ENCODE measurements at places on chromosomes 12 and 14.

- DNase-seq, result no peak
Observed at GRCh38 chr14:101202627-101203404, 299.3 kb upstream of the RTL1 start.

- no peak for DNase-seq
Observed at GRCh38 chr14:74954232-74954946, 1.0 kb downstream of the PGF start.

DNA sequence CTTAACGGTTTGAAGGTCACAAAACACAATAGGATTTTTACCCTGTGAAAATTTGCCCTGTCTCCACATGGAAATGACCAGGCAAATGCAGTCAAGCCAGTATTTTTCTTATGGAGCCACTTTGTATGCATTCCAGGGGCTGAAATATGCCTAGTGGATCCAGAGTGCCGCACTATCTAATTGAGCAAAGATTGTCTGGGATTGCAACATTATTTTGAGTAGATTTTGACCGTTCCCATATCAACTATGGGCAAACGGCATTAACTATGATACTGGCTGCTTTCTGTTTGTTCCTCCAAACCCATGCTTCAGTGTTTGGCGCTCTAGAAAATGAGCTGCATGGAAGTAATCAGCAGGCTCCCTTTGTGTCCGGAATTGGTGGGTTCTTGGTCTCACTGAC is 223.0 kb downstream of the BTG1 start:
- DNase-seq, result no peak

GRCh38 chr12:53230108-53230845 is 1.7 kb downstream of the RARG start:
- DNase-seq, result no peak

- DNase-seq, result no peak
Observed at GRCh38 chr14:101558739-101559240, 2.5 kb upstream of the DIO3 start.

DNA sequence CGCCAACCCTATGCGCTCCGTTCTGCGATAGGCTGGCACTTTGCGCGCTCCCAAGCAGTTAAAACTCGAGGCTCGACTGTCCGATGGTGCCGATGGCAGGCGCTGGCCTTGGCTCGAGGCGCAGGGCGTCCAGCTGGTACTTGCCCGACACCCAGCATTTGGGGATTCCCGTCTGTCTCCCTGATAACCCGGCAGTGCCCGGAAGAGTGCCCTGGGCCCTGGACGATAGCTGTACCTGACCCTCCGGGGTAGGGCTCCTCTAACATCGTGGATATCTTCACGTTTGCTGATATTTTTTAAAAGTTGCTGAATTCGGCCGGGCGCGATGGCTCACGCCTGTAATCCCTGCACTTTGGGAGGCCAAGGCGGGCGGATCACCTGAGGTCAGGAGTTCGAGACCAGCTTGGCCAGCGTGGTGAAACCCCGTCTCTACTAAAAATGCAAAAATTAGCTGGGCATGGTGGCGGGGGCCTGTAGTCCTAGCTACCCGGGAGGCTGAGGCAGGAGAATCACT is 908 bp upstream of the WIF1 start:
- DNase-seq, result no peak

- no peak for DNase-seq
Observed at GRCh38 chr12:112514926-112515642, 96.3 kb downstream of the PTPN11 start.

DNA sequence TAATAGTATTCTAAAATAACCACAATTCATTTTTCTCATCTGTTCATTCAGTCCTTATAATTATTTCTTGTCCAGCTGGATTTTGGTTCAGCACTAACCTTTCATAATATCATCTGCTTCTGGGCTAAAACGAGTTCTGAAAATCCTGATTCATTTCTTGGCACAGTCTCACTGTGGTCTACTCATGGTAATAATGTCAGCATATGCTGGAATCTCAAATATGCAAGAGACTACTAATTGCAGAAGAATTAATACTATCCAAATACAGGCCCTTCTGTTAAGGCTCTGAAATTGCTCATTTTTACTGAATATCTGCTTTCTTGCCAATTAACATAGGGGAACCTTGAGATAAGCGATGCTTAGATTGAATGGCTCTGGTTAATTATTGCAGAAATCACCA is 597.1 kb downstream of the RPL10L start:
- no peak for DNase-seq

GRCh38 chr14:51929910-51930682 is 59.2 kb upstream of the RTRAF start:
- DNase-seq, result no peak

DNA sequence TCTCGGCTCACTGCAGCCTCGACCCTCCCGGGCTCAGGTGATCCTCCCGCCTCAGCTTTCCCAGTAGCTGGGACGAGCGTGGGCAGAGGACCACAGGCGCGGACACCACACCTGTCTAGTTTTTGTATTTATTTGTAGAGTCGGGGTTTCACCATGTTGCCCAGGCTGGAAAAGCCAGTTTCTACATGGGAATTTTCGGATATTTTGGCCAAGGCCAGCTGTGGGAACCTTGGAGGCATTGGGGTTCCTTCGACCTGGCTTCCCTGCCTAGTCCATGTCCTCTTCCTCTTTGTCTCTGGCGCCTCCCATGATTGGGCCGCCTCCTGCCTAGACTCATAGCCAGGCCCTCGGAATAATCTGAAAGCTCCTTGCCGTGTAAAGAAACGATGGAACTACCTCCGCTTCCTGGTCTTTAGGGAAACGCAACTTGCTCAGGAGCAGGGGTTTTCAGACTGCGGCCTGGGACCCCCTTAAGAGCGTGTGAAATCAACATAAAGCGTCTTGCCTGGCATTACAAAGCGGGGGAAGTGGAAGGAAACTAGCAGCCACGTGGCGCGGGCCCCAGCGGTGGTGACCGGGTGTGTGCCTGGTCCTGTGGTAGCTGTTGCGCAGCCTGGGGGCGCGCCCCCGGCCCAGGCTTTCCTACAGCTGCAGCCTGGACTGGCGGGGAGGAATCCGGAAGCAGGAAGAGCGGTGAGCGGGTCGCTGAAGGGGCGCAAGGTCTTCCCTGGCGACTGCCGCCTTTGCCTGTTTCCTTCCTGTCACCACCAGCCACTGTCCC is 1.4 kb upstream of the HSP90AA1 start:
- DNase-seq, result peak; percentile 16

- no peak for DNase-seq
Observed at GRCh38 chr12:121453629-121454028, 53.7 kb downstream of the RNF34 start.

- DNase-seq, result no peak
Observed at GRCh38 chr12:100254876-100255275, 12.0 kb downstream of the DEPDC4 start.

- no peak for DNase-seq
Observed at GRCh38 chr12:26854031-26854390, 21.0 kb upstream of the ITPR2 start.

DNA sequence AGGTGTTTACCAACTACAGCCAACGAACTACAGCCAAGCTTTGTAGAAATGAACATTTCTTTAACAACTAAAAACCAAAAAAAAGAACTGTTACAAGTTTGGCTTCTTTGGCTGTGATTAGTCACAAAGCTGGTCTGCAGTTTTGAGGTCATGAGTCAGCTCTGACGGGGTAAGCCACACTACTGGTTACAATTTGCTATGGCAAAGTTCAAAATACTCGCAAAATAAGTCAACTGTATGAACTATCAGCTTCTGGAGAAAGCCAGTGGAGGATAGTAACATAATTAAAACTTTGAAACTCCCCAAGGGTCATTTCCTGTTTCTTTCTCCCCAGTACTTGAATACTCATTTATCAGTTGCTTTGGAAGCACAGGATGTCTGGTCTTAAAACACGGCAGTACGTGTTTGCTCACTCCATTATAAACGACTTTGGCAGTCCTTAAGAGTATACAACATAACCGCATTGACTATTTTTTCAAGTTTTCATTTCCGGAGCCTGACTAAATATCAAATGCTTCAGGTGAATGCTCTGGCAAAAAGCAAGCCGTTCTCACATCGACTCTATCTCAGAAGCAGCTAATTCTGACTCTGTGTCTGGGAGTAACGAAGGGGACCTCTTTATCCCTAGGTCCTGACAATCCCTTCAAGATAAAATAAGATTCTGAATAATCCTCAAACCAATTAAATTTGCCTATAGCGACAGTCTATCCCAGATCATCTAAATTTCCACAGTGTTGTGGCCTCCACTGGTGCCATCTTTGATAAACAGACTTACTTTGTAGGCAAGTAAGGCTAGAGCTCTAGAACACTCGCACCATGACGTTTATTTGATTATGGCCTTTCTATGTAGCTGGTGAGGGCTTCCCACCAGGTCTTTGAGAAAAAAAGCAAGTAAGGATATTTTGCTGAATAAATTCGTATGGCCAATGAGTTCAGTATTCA is 10.6 kb downstream of the PHLDA1 start:
- no peak for DNase-seq

DNA sequence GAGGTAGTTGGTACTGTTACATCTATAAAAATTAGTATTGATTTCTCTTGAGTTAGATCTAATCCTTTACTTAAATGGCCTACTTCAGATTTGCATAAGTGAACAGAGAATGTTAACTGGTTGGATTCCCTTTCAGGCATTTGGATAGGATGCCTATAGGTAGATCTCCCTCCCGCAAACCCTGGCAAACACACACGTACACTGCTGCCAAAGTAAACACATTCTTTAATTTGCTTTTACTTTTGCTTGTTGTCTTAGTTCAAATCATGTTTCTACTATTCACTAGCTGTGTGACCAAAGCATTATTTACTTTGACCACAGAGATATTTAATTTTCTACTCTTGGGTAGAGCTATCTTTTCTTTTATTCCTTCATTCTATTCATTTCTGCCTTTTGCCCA is 936.1 kb upstream of the FBXO33 start:
- no peak for DNase-seq

GRCh38 chr12:22101749-22102243 is 55.8 kb downstream of the CMAS start:
- no peak for DNase-seq

- no peak for DNase-seq
Observed at GRCh38 chr14:24606297-24606696, 3.2 kb downstream of the GZMH start.

- DNase-seq, result no peak
Observed at GRCh38 chr12:109572506-109572845, 828 bp downstream of the MMAB start.

DNA sequence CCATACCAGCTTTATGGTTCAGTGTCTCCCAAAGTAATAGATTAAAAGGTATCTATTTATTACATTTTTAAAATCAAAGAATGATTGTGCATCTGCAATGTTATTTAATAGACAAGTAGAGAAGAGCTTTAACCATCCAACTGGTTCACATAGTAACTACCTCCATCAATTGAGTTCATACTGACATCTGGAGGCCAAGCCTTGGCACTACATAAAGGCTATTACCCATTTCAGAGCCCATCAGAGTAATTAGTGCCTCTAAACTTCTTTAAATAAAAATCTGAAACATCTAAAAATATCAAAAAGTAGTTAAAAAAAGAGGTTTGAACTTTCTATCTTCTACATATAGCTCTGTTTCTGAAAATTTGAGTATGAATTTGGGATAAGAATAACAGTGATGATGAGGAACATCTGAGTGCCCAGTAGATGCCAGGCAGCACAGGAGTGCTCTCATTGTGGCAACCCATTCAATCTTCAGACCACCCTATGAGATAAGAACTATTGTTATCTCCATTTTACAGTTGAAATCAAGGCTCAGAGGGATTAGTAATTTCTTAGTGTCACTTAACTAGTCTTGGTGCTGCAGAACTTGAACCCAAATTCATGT is 132.9 kb upstream of the DAAM1 start:
- DNase-seq, result no peak

- no peak for DNase-seq
Observed at GRCh38 chr14:66395300-66395699, 90.9 kb upstream of the CCDC196 start.

DNA sequence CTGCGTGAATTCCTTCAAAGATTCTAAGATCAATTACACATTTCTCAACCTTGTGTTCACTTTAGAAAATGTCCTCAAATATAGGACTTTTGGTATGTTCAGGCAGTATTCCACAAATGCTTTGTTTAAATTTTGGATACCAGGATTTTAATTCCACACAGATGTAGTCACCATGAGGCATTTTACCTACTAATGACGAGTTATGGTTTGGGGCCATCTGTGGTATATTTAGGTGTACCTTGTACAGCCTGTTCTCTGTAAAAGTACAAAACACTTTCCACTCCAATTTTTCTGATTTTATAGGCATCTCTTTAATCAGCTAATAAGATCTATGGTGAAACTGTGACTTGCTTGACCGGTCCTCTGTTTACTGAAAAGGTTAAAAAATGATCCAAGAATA is 275.7 kb upstream of the PRICKLE1 start:
- no peak for DNase-seq

GRCh38 chr12:19689801-19690472 is 250.6 kb downstream of the AEBP2 start:
- DNase-seq, result no peak

GRCh38 chr12:130549361-130549760 is 166.7 kb downstream of the RIMBP2 start:
- DNase-seq, result no peak

Measured in stimulated activated CD8-positive, alpha-beta memory T cell treated with anti-CD3 and anti-CD28 coated beads, Interleukin-2, amount 100 ng/mL, for 1 hour (primary cell).